ENCODE measurements at places on chromosomes 5 and 9. TPM values are rescaled to one million over a fixed set of nuclear protein-coding genes. Genes with fewer than 3 reads are reported as not detected.
A peak's percentile ranks its signal among the peaks of the same experiment; 100 is the strongest.

DNA sequence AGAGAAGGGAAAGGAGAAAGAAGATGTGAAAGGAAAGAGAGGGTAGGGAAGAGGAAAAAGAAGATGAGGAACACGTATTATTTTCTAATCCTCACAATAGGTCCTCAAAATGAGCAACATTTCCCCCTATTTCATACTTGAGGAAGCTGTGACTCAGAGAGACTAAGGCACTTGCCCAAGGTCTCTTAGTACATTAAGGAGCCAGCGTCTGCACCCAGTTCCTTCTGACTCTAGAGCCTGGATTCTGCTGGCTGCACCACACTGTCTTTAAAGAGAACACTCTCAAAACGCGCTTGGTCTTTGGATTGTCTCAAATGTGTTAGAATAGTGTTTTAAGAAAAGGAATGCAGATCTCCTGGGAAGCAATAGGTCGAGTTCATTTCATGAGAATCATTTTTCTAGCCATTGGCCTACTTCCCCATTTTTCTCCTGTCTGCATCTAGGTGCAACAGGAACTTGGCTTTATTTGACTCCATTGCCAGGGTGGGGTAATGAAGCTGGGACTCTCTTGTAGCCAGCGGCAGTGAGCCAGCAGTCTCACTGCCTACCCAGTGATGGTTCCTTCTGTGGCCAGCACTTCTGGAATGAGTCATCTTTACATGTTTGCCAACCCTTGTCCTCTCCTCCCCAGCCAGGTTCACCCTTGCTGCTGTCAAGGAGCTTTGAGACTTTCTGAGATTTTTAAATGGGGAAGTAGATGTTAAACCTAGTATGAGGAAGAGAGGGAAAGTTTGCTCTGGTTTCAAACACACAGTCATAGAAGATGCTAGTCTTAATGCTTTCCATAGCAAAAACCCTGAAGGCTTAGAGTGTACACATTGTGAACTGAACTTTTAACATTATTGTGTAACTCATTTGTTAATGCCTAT is 82.7 kb downstream of the DOCK8 start:
- no peak for DNase-seq

DNA sequence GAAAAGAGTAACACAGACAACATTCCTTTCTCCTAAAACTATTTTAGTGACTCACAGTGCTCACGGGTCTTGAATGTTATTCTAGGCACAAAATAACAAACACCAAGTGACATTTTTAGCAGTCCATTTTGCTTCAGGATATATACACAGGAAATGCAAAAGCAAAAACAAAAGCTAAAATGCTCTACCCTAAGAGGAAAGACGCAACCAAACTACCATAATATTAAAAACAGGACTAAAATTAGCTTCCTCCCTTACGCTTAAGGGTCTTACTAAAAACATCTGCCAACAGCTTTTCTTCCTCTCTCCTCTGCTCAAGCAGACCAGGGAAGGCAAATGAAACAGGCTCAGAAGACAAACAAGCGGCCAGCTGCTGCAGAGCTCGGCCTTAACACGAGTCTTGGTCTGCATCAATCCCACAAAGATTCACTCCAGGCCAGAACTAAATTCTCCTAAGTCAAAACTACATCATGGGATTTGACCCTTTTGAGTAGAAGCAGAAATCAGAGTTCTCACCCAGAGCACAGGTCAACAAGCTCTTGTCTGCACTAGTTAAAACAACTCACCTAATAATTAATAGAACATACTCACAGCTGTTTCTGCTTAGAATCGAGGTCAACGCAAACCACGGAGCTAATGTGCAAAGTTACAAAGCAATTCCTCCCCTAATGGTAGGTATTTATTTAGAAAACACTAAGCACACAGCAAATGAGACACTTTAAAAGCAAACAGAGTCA is 62.3 kb downstream of the RAPGEF1 start:
- no peak for DNase-seq

Gene SPINK4
- not detected for total RNA-seq

GRCh38 chr9:98972716-98973115 is 29.0 kb downstream of the COL15A1 start:
- DNase-seq, result no peak

GRCh38 chr5:34849253-34849652 is 10.3 kb downstream of the TTC23L start:
- DNase-seq, result no peak

- DNase-seq, result no peak
Measured at GRCh38 chr9:93243112-93243511, 59.2 kb downstream of the WNK2 start.

Gene PCBD2
- total RNA-seq, result 10.6 TPM

- peak; percentile 48 for DNase-seq
Measured at GRCh38 chr9:5721279-5722087, 92.6 kb downstream of the RIC1 start.

GRCh38 chr5:173686950-173687349 is 70.5 kb upstream of the BOD1 start:
- DNase-seq, result no peak

Gene ROPN1L
- total RNA-seq, result 0.35 TPM
